Activated CD8-positive, alpha-beta memory T cell treated with anti-CD3 and anti-CD28 coated beads for 48 hours (primary cell): ENCODE measurements at places on chromosomes 1 and 21.

GRCh38 chr1:223363057-223363855 is 720 bp downstream of the SUSD4 start:
- DNase-seq = no peak

- no peak for DNase-seq
These were observed 29.1 kb downstream of the IGFN1 start for GRCh38 chr1:201219481-201220387.

GRCh38 chr1:64469116-64469976 is 583 bp upstream of the CACHD1 start:
- no peak for DNase-seq

DNA sequence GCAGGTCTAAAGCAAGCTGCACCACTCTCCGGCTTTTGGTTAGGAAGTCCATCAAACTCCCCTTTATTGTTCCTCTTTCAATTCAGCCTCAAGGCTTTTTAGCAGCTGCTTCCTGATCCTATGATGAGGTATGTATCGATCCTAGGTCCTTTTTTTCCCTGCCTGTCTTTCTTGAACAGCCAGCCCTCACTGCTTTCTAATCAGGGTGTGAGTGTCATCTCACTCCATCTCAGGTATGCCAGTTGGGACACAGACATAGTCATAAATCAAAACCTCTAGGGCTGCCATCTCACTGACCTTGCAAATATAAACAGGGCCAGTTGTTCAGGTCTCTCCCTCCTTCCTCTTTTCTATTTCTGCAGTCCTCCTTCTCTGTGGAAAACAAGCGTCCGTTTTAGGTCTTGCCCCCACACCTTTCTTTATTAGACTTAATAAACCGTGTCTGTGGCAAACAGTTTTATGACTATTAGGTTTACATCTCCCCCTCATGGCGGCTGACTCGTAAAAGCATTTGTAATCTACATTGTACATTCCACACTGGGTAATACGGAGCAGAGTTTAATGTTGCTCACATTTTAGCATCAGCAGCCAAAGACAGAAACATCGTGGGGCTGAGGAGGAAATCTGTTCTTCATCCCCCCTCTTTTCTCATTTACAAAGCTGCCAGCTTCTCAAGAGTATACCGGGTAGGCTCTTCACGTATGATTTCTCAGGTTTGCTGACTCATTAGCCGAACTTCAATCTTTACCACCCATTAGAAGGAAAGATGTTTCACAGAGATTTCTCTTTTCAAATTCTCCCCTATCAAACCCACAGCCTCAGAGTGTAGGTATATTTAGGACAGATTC is 11.6 kb downstream of the STYXL2 start:
- no peak for DNase-seq

- no peak for DNase-seq
These were observed 14.4 kb upstream of the VPS26C start for GRCh38 chr21:37281579-37281978.

DNA sequence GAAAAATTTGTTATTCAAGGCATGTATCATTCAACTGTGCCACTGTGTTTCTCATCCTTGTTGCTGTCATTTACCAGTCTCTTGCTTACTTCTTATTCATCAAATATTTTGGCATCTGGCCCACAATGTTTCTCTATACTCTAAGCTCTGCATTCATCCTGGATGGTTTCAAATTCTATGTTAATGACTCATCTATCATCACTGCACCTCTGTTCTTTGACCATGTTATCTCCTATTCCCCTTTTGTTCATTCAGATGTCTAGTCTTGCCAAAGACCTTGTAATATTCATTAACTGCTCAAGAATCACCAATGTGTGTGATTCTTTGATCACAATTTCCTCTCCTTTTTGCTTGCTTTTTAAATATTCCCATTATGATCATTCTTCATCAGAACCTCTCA is 54.6 kb upstream of the PRKACB start:
- DNase-seq = no peak

DNA sequence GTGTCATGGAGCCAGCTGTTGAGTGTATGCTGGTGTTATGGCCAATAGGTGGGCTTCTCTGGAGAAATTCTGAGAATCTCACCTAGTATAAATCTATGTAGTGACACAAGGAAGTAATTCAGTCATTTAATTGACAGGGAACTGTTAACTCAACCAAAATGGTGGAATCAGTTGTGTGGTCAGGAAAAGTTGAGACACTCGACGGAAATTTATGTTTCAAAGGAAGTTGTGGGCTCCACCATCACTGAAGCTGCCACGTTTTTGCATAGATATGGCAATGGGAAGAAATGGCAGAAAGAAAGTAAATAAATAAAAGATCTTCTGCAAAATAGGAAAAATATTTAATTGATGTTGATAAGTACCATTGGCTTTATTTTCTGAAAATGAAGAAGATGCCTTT is 84.5 kb downstream of the ATP6V1G3 start:
- DNase-seq = no peak

GRCh38 chr21:41903559-41904351 is 24.6 kb upstream of the PRDM15 start:
- no peak for DNase-seq

DNA sequence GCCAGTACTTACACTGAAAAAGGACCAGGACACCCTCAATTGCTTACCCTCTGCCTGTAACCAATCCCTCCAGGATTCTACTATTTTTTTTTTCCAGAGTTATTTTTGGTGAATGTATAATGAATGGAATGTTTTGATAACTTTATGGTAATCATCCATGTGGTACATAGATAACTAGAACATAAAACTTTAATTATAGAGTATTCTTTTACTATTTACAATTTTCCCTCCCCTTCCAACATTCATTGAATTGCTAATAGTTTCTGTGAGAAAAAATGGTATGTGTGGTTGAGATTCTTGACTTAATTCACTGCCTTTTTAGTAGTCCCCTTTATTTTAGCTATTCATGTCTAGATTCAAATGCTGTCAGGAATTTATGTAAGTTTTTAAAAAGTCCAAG is 164.6 kb downstream of the CYYR1 start:
- no peak for DNase-seq

GRCh38 chr21:46307625-46308024 is 16.0 kb downstream of the C21orf58 start:
- no peak for DNase-seq
